BJ (cell line): ENCODE measurements at places on chromosomes 1 and 21.

DNA sequence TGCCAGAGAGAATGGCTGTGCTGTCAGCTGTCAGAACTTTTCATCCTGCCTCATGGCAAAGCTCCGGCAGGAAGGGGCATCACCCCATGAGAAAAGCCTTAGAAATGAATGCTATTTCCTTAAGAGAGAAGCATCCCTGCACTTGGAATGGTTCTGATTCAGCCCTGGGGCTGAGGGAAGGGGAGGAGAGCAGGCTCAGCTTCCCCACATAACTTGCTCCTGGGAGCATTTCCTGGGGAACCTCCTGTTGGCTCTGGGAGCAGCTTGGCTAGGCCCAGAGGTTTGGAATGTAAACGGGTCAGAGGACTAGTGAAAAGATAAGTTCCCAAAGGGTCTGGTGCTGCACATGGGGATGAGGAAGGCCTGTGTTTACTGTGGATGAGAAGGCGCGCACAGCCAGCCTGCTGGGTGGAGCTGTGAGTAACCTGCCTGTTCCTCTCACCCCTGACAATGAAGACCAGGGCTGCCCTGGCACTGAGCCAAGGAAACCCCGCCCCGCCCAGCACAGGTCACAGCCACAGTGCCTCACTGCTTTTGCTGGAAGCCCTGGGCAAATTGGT is 5.0 kb downstream of the PRELP start:
- DNase-seq: peak; percentile 96

DNA sequence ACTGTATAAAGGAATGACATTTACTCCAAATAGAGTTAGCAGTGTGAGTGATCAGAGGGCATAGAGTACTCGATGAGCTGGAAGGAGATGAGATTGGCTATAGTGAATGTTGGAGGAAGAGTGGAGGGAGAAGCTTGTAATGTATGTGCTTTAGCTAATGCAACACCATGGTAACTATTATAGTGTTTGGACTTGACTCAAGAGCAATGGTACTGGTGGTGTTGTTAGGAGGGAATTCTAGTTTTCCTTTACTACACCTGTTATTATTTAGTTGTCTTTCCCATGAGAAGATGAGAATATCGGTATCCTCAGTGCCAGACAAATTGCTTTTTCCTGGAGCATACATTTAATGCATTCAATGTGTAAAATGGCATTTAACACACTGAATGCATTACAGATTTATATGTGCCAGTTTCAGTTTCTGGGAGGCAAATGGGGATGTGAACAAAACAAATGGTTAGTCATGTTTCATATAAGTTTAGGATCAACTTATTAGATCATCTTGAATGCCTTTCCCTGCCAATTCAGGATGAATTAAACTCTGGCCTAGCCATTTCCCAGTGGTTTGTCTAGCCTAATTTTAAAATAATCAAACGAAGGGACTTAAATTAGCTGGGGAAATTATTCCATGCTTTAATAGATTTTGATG is 291.1 kb upstream of the ADAMTS5 start:
- no peak for DNase-seq

- DNase-seq: no peak
These were observed 4.1 kb downstream of the CROCC start for GRCh38 chr1:16925635-16926490.

DNA sequence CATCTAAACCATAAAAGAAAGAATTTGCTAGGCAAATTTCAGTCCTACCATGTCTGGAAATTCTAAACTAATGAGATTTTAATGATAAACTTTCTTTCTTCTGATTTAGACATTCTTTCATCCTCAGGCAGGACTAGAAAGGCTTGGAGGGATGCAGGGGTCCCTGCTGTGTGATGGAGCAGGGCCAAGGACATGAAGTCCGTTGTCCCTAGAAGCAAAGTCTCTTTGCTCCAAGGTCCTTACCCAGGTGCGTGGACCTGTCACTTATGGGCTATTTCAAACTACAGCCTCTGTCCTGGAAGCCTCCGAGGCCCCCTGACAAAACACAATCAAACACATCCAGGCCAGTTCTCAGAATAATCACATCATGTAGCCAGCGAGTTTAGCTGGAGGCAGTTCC is 26.6 kb downstream of the URB1 start:
- DNase-seq: no peak

GRCh38 chr1:91827087-91827458 is 58.9 kb downstream of the TGFBR3 start:
- no peak for DNase-seq
